Activated CD8-positive, alpha-beta T cell treated with anti-CD3 and anti-CD28 coated beads, Interleukin-2, amount 10 ng/mL, durations not matched to agents 7 days and 5 days (primary cell): ENCODE measurements at places on chromosomes 5 and 9.

- DNase-seq = no peak
Measured at GRCh38 chr5:111942201-111942600, 185.2 kb upstream of the NREP start.

DNA sequence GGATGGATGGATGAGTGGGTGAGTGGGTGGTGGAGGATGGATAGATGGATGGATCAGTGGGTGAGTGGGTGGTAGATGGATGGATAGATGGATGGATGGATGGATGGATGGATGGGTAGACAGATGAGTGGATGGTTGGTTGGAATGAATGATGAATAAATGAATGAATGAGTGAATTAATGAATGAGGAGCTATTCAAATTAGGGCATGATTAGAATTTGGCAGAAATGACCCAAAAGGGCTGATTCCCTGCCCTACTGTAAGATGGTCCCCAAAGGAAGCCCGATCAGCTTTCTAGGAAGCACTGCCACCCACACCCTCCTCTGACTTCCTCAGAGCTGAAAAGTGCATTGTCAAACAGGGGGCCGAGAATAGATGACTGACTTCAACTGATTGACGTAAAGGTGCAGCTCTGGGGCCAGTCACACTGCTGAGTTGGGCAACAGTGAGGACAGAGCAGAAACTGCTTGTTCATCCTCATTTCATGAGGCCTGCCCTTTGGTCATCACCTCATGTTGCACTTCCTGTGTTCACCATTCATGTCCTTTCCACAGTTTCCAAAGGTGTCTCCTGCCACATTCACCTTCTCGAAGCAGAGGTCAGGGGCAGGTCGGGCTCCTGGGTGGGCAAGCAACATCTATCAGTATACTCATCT is 34.3 kb downstream of the NIPAL4 start:
- no peak for DNase-seq

DNA sequence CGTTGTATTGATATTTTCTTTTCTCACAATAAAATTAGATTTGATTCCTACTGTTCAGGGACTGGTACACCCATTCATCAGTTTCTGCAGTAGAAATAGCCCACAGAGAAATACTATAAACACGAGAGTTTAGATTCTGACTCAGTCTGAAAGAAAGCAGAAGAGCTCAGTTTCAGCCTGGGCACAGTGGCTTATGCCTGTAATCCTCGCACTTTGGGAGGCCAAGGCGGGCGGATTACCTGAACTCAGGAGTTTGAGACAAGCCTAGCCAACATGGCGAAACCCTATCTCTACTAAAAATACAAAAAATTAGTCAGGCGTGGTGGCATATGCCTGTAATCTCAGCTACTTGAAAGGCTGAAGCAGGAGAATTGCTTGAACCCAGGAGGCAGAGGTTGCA is 8.6 kb downstream of the ITK start:
- DNase-seq = peak; percentile 41

DNA sequence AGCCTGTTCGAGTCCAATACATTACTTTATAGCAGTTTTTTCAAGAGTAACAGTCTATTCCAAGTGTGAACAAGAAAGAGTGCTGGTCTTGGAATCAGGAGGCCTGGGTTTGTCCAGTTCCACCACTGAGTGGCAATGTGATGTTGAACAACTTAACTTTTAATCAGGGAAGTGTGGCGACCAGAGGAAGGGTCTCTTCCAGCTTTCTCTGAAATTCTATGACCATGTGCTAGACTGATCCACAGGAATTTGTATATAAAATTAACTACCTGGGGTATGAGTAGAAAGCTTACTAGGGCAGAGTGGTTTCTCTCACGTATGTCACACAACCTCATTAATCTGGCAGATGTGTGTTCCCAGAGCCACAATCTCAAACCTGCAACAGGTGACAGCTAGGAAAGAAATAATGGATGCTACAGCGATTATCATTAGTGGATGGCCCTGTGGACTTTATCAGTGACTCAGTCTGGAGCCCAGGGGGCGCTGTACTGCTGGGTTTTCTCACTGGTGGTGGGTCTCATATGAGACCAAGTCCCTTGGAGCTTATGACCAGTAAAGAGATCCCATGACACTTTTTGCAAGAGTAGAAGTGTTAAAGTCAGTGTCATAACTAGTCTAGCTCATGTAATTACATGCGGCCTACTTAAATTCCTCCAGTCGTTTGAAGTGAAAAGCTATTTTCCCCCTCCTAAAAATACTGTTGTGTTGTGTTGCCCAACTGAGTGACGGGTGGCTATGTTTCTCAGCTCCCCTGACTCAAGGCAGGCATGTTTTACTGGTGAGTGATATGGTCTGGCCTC is 116.5 kb downstream of the GDNF start:
- DNase-seq = no peak

DNA sequence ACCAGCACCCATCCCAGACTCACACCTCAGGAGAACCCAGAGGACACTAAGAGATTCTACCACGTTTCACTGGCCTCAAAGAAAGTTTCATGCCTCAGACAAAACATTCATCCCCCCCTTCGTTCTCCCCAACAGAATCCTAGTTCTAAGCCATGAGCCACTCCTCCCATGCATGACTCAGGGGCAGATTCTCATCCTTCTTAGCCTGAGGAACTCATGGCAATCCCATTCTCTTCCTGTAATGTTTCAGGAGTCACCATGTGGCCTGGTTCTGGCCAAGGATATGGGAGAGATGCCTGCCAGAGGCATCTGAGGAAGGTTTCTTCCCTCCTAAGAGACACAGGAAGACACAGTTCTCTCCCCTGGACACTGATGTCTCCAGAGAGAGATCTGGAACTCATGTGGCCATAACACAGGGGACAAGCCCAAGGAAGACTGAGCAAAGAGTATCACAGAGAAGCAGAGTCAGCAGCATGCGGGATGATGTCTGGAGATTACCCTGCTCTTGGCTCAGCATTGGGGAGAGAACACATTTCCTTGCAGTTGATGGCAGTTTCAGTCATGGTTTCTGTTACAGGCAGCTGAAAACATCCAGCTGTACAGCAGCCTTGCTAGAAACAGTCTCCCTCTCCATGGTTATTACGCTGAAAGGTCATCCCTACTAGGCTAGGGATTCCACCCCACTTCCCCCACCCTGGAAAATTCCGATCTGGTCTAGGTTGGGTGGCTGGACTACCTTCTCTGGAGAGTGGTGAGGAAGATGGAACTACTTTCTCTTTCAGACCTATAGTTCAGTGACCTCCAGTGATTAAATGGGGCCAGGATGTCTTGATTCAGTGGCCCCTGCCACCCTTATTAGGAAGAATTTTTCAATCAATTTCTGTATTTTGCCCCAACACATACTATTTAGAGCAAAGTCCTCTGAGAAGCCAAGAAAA is 115.4 kb downstream of the ZNF608 start:
- DNase-seq = no peak

- DNase-seq = no peak
Measured at GRCh38 chr9:131605770-131606590, 60.7 kb downstream of the PRRT1B start.

GRCh38 chr9:91427873-91428272 is 4.2 kb upstream of the NFIL3 start:
- DNase-seq = no peak

DNA sequence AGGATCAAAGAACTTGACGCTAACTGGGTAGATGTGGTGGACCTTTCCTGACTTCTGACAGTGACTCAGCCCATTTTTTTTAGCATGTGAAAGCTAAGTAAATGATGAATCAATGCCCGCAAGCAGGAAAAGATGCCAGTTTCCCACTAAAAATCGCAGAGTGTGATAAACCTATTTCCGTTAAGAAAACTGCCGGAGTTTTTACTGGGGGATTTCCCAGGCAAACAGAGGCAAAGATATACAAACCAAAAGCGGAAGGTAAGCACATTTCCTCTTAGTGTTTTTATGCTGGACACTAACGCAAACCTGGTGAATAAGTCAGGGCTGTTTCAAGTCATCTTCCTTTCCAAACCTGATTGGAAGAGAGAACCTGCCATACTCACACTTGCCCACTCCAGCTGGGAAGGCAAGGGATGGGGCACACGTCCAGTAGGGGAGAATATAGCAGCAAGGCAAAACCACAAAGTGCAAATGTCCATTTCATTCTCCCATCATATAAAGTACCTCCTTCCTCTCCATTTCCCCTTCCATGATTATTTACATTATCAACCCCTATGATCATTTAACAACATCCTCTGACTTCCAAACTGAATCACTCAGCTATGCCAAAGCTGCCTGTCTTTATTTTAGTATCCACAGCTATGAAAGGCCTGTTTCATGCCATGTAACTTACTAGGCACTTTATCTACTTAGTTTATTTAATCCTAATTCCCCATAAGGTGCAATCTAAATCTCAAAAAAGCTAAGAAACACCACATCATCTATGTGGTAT is 349.7 kb upstream of the RFX3 start:
- no peak for DNase-seq

GRCh38 chr5:95927927-95928723 is 33.5 kb downstream of the ELL2 start:
- no peak for DNase-seq

DNA sequence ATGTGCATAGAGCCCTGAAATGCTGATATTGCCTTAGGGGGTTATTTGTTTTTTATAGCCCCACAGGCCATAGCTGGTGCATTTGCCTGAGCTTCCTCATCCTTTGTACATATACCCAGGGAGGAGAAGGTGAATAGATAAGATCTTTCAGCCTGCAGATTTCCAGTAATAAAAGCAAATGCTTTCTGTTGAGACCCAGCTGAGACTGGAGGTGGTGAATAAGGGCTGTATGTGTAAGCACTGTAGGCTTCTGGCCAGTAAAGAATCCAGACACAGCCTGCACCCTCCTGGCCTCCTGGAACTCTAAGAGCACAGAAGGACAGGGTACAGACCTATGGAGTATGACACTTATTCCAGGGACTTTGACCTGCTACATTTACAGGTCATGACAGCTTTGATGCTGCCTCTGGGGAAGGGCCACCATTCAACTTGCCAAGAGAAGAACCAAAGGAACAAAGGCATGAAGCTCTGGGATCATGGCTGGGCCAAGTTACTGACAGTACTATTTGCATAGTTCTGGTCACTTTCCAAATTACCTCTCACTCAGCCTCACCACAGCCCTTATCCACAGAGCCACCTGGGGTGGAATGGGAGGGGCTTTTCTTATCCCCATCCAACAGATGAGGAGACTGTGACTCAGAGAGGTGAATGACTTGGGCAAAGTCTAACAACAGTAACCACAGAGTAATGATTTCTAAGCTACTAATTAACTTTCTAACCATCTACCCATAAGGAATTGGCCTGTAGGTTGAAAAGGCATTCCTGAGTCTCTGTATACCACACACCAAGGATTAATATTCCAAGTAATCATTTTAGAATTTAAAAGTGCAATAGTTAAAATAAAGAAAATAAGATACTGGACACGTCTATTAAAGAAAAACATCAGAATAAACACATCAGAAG is 604.5 kb upstream of the KLF4 start:
- no peak for DNase-seq

DNA sequence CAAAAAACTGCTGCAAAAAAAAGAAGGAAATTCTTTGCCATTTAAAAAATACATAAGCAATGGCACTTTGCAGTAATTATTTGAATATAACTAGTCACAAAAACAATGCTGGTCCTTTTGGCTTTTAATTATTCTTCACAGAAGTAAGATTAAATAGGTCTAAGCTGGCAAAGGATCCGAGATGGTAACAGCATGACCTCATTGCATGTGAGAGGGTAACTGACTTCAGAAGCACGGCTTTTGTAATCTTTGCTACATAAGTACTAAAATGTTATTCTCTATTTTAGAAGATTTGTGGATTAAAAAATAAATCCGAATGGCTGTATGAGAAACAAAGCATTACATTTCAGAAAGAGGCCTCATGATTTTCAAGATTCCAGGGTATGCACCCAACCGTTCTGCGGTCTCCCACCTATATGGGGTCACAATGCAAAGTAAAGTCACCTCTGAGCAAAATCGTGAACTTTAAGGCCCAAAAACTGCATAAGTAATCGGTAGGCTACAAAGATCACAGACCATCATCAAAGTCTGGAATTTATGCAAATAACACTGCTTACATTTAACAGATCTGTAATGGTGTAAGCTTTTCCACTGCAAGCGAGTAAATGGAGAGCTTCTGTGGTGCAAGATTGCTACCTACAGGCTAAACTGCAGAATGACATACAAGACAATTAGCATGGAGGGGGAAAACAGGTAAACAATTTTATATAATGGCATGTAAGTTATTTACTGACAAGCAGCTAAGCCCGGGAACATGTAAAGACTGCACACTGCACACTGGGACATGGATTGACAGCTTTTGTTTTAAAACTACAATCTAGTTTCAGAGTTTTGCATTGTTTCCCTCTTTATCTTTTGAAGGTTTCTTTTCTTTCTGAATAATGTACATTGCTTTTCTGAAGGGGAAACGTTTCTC is 231.6 kb downstream of the SLF1 start:
- peak; percentile 50 for DNase-seq

DNA sequence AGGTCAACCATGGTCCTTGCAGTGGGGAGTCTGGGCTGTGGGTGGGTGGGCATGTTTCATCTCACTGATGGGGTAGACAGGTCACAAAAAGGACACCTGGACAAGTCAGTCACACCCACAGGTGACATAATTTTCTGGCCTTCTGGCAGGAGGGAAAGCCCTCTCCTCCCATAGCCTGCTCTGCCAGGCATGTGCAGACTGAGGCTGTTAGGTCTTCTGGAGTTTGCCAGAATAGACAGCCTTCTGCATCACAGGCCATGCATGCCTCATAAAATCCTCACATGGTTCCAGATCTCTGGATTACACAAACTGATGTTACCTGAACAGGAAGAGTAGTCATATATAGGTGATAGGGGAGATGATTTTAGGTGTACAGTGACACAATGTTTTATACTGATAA is 49.1 kb downstream of the ARHGAP26 start:
- DNase-seq = no peak

GRCh38 chr9:16401701-16402100 is 468.8 kb downstream of the BNC2 start:
- DNase-seq = no peak

DNA sequence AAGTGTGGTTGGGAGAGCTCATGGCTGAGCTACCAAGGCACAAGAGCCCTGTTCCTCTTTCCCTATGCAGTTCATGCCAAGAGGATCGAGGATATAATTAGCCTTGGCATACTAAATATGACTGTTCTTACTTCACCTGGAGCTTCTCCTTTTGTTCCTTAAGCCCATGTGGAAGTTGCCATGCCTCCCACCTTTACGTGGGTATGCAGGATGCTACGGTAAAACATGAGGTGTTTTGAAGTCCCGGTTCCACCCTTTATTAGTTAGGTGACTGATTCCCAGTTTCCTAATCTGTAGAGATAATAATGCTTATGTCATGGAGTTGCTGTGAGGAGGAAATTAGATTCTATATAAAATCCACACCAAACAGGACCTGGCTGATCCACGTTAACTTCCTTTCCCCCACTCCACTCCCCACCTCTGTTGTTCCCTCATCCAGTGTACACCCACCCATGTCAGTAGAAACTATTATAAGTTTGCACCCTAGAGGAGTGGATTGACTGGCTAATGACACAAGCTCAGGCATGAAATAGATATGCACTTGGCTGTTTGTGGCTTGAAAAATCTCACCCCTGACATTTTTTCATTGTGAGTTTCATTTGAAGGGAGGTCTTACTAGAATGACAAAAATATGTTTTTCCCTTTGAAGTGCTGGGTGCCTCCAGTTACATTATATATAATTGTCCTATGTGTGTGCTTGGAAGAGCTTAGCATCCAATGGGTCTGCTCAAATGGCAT is 36.8 kb upstream of the SHOC1 start:
- DNase-seq = no peak

- DNase-seq = no peak
Measured at GRCh38 chr5:83645936-83646335, 74.7 kb downstream of the HAPLN1 start.

GRCh38 chr9:3006851-3007250 is 163.0 kb upstream of the PUM3 start:
- no peak for DNase-seq

GRCh38 chr5:119537704-119538103 is 85.4 kb downstream of the HSD17B4 start:
- DNase-seq = no peak

- no peak for DNase-seq
Measured at GRCh38 chr5:63554191-63554590, 408.1 kb downstream of the HTR1A start.
